ENCODE measurements at places on chromosomes 16 and 17. TPM values are rescaled to one million over a fixed set of nuclear protein-coding genes. Genes with fewer than 3 reads are reported as not detected.

Gene ZDHHC1
- 11.3 TPM for total RNA-seq

DNA sequence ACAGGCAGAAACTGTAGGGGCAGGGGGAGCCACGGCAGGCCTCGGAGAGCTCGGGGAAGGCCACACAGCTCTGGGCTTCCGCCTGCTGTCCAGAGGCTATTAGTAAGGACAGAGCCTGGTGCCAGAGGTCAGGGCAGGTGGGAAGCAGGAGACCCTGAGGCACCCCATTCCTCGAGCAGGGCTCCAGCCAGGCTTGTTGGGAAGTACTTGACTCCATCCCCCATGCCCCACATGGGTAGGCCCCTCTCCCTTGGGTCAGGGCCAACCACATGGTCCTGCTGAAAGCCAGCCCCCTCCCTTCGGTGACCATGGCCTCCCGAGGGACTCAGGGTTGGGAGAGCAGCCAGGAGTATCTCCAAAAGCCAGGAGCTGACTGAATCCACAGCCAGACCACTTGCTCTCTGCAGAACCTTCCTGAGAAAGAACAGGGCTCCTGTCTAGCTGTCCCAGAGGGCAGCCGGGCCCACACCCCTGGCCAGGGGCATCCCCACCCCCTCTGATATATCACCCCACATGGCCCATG is 17.4 kb upstream of the MPRIP start:
- no peak for DNase-seq

DNA sequence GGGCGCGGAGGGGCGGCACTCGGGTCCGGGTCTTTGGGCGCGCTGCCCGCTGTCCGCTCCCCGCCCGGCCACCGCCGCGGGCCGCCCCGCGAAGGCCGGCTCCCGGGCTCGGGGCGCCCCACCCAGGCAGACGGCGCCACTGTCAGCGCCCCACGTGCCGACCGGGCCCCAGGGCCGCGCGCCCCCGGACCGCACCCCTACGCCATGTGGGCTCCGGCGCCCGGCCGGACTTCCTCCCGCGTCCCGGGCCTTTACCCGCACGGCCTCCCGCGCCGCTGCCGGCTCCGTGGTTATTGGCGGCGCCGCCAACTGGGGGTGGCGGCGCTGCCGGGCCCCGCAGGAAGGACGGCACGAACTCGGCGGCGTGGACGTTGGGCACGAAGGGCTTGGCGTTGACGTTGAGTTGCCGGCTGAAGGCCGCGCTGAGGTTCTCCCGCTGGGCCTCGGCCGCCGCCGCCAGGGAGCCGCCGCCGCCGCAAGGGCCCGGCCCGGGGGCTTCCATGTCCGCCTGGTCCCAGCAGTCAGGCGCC is 577 bp downstream of the GSPT1 start:
- no peak for DNase-seq

GRCh38 chr17:26962255-26963162 is 331.4 kb upstream of the WSB1 start:
- DNase-seq = no peak

DNA sequence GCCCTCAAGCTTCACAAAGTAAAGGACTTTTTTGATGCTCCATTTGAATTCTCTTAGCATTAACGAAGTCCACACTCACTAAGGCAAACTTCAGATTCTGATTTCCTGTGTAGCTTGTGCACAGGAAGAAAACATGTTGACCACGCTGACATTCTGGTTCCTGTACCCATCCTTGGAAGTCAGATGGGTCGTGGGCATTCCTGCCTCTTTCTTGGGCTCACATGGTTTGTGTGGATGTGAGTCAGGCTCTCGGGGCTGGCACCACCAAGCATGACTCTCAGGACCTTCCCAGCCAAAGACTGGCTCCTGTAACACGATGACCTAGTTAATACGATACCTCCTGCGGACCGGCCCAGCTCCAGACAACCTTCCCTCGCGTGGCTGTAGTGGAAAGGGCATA is 32.8 kb downstream of the ARSG start:
- DNase-seq = no peak

Gene EXOSC6
- total RNA-seq = 42.7 TPM
